ENCODE measurements at places on chromosomes 2 and 18.
A peak's percentile ranks its signal among the peaks of the same experiment; 100 is the strongest.

DNA sequence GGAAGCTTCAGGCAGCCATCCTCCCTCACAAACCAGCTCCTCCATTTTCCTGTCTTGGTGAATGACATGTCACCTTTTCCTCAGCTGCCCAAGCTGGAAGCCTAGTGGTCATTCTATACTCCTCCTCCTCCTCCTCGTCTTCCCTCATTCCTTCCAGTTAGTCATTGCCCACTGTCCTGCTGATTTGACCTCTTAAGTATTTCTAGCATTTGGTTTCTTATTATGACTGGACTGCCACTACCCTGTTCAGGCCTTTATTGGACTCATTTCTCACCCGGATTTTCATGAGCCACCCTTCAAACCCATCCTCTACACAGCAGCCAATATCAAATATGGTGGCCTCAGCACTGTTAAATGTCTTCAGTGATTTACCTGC lies 21.9 kb upstream of the MGAT5 start:
- DNase-seq: no peak

DNA sequence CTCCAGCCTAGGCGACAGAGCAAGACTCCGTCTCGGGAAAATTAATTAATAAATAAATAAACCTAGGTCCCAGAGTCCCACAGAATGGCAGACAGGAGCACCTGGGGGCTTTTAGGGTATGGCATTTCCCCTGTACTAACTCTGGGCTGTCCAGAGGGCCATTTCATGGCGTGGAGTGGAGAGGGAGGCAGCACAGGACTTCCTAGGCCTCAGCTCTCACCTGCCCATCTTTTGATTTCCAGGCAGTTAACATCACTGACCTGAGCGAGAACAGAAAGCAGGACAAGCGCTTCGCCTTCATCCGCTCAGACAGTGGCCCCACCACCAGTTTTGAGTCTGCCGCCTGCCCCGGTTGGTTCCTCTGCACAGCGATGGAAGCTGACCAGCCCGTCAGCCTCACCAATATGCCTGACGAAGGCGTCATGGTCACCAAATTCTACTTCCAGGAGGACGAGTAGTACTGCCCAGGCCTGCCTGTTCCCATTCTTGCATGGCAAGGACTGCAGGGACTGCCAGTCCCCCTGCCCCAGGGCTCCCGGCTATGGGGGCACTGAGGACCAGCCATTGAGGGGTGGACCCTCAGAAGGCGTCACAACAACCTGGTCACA lies 5.1 kb downstream of the IL1RN start:
- no peak for DNase-seq

- peak; percentile 69 for DNase-seq
Measured at GRCh38 chr18:13003466-13003896, 12.3 kb downstream of the CEP192 start.

DNA sequence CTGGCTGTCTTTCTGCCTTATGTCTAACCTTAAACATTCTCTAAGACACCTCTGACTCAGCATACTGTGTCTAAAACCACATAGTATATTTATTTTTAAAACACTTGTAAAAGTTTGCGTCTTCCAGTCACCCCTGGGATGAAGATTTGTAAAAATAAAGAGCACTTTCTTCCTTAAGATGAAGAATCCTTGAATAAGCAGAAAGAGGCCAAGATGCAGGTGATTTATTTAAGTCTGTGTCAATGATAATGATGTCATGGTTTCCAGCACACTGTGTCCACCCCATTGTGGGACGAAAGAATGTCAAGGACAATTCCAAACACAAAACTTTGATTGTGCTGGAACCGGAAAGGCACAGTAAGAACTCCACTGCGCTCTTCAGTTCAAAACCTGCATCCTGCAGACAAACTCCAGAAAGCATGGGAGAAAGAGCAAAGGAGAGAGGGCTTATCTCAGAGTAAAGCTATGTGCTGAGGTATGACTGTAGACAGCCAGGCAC lies 92.9 kb downstream of the ZEB2 start:
- no peak for DNase-seq

GRCh38 chr18:49226243-49227000 lies 234.0 kb downstream of the DYM start:
- DNase-seq: no peak

DNA sequence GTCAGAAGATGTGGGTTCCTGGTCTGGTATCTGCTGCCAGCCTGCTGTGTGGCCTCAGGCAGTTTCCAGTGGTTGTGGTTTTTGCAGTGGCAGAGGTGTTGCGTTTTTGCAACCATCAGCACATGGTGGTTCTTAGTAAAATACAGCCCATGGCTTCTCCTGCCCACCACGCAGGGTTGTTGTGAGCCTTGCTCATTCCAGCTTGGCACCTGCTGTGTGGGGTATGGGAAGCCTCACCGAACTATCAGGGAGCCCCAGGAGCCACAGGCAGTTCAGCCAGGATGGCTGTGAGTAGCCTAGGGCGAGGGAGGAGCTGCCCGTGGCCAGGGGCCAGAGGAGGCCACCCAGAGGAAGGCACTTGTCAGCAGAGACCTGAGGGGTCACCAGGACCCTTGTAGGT lies 9.8 kb downstream of the ARID5A start:
- no peak for DNase-seq

GRCh38 chr18:43825768-43826167 lies 548.5 kb upstream of the SYT4 start:
- DNase-seq: no peak

- peak; percentile 53 for DNase-seq
Measured at GRCh38 chr2:7007846-7008741, 90.9 kb downstream of the RNF144A start.

DNA sequence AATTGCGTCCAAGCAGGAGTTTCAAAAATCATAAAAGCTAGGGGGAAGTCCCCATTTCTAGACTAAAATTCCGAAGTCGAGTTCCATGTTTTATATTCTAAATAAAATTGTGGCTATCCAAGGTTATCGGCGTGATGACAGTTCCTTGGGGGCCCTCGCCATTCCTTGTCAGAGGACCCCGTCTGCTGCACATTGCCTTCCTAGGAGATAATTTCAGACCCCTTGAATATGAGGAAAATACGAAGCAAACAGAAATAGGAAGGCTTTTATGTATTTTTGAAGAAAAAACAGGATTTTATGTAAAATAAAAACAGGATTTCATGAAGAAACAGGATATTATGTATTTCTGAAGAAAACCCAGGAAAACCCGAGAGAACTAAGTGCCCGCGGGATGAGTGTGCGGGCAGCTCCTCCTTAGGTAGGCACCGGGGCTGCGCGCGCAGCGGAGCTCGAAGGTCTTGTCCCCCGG lies 465 bp upstream of the PLEKHA3 start:
- DNase-seq: no peak

- DNase-seq: no peak
Measured at GRCh38 chr2:85589982-85590791, 5.4 kb upstream of the RNF181 start.

DNA sequence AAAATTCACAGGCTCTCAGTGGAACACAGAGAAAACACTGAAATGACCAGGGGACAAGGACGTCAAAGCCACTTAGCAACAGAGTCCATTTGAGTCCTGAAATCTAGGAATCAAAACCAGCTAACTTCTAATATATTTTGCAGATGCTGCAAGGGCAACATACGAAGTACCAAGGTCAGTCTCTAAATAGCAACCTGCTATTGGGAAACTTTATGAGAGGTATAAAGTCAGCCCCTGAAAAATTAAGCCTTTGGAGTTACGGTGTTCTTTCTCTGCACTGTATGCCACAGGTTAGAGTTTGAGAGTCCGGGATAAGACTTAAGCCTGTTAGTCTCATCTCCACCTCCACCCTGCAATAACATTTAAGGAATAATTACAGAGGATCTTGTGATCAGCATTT lies 13.3 kb downstream of the NPC1 start:
- DNase-seq: no peak

- DNase-seq: no peak
Measured at GRCh38 chr2:15112216-15112615, 448.9 kb downstream of the NBAS start.

DNA sequence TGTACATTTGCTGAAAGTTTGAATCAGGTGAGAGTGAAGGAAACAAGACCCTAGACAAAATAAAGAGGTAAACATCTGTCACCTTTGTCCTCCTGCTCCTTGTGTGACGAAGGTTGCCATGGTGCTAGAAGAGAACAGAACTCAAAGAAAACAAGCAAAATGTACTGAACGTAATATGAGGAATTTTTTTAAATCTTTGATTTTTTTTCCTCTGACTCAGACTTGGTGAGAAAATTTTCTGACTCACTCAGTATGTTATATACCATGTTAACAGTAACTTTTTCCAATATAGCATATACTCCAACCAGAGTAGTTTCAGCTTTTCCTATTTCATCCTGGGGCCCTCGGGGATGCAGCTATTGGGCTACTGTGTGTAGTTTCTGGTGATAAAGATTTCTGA lies 2114.6 kb upstream of the PIK3C3 start:
- DNase-seq: peak; percentile 71

DNA sequence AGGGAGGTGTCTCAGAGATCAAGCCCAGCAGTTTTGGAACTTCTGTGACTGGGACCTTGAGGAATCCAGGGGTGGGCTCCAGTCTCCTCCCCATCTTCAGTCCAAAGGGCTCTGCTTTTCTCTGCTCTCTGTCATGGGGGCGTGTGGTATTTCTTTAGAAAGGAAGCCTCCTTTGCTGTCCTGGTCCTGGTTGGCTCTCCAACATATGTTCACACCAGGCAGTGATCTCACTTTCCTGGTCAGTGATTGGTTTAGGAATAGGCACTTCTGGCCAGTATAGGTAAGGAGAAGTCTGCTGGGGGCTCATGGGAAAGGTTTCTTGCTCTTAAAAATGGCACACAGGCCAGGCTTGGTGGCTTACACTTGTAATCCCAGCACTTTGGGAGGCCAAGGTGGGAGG lies 115.5 kb upstream of the HAAO start:
- no peak for DNase-seq

DNA sequence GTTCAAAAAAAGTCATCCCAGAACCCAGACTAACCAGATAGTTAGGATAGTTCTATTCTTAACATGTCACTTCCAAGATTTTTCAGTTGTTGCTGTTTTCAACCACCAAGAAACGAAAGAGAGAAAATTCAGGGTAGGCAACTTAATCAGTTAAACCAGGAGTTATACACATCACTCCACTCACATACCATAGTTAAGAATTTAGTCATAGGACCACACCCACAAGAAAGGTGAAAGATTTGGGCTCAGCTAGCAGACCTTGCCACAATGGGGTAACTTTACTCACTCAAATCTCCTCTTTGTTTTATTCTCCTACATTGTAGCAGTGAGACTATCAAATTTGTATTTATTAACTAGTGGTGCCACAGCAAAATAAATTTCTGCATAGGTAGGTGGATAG lies 473.6 kb downstream of the NUP35 start:
- DNase-seq: no peak

DNA sequence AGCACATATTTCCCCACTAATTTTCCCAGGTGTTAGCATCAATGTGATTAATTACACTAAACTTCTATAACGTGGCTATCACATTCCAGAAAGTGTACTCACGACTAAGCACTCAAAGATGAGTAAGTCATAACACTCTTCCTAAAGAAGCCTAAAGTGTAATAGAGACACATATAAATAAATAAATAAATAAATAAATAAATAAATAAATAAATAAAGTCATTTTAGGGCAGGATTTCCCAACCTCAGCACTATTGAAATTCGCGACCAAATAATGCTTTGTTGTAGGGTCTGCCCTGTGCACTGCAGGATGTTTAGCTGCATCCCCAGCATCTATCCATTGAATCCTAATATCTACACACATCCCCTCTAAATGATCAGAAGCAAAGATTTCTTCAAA lies 390.9 kb downstream of the CDH7 start:
- no peak for DNase-seq

DNA sequence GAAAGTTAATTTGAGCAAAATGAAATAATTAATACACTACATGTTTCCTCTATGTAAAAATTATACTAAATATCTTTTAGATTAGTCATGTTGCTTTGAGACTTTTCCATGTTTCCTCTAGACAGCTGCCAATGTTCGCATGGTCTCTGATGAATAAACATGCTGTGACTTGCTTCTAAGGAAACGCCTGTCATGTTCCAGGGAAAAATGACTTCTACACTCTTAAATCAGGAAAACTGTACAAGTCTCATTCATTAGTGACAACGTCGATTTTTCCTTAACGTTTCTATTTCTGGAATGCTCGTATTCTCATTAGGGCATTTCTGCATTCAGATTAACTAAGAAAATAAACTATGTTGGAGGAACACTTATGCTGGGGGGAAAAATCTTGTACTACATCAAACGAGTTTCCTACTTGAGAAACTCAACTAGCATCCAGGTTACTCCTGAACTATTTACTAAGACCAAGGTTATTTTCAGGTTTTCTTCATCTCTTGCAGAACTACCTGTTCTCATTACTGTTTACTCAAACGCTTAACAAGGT lies 1.6 kb downstream of the COBLL1 start:
- no peak for DNase-seq

DNA sequence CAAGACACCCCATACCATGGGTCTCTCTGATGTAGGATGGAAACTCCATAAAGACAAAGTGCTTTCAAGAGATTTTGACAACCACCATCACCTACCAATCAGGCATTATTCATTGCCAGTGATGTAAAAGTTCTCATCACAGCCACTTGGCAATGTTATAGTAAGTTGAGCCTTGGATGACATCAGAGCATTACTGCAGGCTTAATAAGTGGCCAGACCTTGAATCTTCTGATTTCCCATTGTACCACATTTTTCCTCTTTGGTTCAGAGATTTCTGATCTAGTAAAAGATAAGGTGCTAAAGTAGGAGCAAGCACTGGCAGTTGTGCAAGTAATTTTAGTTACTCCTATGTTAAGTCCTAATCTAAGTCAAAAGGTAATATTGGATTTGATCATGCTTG lies 36.5 kb downstream of the OSR1 start:
- no peak for DNase-seq

DNA sequence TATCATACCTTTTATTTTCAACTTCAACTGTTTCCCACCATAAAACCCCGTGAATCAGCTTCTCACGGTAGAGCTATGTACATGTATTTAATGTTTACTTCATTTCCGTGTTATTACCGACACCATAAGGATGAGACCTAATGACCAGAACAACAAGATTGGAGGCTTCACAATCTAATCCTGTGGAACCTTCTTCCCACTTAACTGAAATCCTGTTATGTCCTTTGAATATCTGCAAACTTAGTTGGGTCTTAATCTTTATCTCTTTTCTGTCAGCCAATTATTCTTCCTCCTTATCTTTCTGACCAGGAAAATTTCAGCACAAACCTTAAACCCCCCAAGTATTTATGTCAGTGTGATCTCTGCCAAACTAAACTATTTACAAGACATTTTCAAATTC lies 214.4 kb downstream of the TMX3 start:
- no peak for DNase-seq

DNA sequence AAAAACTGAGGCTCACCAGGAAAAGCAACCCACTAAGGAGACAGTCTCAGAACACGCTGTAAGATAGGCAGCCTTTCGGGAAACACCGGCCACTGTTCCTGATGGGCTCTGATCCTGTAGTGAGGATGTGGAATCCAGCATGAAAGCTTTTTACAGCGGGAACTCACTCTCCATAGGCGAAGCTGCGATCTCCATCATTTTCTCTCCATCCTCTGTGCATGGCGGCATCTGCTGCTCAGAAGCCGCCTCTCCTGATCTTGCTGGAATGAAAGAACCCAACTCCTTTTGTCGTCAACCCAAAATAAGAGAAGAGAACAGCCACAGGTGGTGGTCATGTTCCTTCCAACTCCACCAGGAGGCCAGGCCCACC lies 49.9 kb downstream of the TMEM18 start:
- DNase-seq: no peak

Data from fibroblast of the conjunctiva (primary cell).